ENCODE measurements at places on chromosomes 1 and 21.

DNA sequence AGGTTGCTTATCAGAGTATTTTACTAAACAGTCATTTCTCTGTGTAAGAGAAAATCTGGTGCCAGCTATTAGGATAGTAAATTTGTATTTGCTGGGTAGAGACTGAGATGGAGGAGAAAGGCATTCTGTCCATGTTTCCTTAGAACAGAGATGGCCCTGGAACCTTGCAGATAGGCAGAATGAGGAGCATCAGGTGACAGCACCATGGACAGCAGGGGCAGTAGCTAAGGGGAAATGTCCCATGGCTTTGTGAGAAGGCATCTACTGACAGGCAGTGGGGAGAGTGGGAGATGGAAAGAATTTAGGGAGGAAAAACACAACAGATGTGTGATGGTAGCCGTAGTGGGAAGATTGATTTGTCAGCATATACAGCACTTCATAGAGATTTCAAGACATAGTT is 105.0 kb downstream of the PRRX1 start:
- no peak for DNase-seq

DNA sequence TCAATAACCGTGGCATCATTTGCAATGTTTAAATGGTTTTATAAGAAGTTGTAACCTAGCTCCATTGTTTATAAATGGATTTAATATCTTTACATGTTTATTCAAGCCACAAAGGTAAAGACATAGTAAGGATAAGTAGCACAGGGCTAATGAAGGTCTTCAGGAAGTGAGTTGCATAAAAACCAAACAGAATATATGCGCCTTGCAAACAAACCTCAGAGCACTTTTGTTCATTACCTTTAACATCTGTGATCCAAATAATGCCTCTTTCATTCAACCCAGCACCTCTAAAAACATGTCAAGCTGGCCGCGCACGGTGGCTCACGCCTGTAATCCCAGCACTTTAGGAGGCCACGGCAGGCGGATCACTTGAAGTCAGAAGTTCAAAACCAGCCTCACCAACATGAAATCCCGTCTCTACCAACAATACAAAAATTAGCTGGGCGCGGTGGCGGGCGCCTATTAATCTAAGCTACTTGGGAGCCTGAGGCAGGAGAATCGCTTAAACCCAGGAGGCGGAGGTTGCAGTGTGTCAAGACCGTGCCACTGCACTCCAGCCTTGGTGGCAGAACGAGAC is 25.3 kb downstream of the BRINP3 start:
- no peak for DNase-seq

GRCh38 chr1:223425550-223425949 is 32.3 kb downstream of the CCDC185 start:
- no peak for DNase-seq

- DNase-seq = no peak
Measured at GRCh38 chr1:218556016-218556415, 210.9 kb downstream of the TGFB2 start.
